ENCODE measurements at places on chromosomes 3 and 15. TPM values are rescaled to one million over a fixed set of nuclear protein-coding genes. Genes with fewer than 3 reads are reported as not detected.

- DNase-seq: no peak
Observed at GRCh38 chr15:33191591-33191990, 2.9 kb downstream of the FMN1 start.

PPP1R14D gene
- total RNA-seq: not detected

OIP5 gene
- total RNA-seq: 8.6 TPM

DNA sequence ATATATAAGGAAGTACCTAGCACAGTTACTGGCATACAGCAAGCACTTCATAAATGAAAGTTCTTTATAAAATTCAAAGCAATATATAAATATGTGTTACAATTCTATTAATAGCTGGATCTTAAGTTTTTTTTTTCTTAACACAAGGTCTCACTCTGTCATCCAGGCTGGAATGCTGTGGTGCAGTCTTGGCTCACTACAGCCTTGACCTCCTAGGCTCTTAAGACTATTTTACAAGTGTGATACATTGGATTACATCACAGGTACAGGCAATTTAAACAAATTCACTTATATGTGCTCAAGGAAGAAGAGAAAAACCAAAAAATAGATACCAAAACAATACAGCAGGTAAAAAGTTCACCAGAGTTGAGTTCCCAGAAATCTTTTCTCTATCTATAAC is 60.6 kb downstream of the ZNF280D start:
- DNase-seq: peak; percentile 67

DNA sequence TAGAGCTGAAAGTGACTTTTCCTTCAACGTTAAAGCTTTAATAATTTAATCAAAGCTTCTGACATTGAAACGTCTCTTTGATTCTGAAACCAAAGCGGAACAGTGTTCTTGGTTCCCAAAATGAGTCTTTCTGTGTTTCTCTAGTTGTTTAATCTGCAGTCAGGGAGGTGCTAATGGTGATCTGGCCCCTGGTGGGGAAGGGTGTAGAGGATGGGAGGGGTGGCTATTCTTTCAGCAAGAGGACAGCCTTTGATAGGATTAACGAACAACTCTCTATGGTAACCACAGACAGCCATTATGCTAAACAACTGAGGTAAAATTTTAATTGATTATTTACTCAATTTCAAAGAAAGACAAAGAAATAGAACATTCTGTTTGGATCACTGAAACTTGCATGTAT is 79.9 kb upstream of the CADPS start:
- DNase-seq: no peak

All from fibroblast of villous mesenchyme (primary cell).